ENCODE measurements at places on chromosomes 1 and 21.

- peak; percentile 94 for DNase-seq
Measured at GRCh38 chr1:201447903-201448871, 20.8 kb downstream of the PHLDA3 start.

GRCh38 chr1:21593231-21593630 is 75.9 kb downstream of the RAP1GAP start:
- no peak for DNase-seq

GRCh38 chr1:8937701-8938100 is 8.0 kb upstream of the CA6 start:
- DNase-seq, result no peak

DNA sequence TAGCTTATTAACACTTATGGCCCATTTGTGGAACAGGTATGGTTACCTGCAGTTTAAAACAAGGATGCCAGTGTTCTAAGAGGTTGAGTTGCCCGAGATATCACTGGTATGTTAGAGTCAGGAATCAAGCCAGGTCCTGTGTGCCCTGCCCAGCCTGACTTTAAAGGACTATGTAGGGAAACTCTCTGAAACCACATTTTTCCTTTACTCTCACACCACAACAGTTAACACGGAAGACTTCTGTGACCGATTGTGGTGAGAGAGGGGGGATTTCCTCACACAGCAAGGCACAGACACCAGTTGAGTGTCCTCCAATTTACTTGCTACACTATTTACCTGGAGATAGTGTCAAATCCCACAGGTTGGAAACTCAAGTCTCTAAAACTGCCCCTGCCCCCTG is 47.8 kb downstream of the UCK2 start:
- DNase-seq, result no peak

- DNase-seq, result no peak
Measured at GRCh38 chr21:18411565-18411964, 8.0 kb upstream of the TMPRSS15 start.

- peak; percentile 15 for DNase-seq
Measured at GRCh38 chr1:60974524-60975372, 107.6 kb upstream of the NFIA start.

Data from NT2/D1 (cell line).